ENCODE measurements at places on chromosomes 11 and 22.

DNA sequence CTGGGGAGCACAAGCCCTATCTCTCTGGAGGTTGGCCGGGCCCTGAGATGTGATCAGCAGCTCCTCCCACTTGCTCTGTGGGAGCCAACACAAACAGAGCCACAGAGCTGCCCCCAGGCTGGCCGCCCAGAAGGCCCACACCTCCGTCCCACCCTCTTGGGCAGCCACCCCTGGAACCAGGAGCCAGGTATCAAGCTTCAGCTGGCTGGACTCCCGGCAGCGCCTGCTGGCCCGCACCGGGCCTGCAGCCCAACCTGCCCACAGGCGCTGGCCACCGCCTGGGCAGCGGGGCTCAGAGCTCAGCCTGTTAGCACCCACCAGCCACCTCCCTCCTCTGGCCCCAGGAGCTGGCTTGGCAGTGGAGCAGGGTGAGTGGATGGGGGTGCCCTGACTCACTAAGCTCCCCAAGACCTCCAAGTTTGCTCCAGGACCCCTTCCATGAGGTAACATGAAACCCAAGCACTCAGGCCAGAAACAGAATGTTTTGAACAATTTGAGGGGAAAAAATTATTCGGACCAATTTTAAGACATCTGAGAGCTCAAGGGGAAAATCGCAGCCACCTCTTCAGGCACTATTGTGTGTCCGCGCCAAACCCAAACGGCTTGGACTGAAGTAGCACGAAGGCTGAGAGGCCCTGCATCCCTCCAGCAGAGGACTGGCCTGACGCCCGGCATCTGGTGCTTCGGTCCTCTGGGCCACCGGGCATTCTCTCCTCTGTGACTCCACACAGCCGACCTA, 450.8 kb downstream of the SOX6 start:
- DNase-seq = no peak

DNA sequence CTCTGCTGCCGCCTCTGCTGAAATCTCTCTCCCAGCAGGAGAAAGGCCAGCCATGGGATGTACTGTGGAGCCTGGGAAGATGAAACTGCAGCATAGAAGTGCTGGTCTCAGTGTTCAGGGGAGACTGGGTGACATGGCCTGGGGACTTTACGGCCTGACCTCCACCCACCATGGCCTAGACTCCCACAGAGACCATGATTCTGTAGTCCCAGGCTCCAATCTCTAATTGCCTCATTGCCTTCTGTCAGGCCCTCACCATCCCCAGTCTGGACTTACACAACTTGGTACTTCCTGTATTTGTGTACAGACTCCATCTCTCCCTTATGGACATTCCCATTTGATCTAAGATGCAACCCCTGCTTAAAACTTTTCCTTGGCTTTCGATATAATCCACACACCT, 43.1 kb downstream of the TRAF6 start:
- no peak for DNase-seq

DNA sequence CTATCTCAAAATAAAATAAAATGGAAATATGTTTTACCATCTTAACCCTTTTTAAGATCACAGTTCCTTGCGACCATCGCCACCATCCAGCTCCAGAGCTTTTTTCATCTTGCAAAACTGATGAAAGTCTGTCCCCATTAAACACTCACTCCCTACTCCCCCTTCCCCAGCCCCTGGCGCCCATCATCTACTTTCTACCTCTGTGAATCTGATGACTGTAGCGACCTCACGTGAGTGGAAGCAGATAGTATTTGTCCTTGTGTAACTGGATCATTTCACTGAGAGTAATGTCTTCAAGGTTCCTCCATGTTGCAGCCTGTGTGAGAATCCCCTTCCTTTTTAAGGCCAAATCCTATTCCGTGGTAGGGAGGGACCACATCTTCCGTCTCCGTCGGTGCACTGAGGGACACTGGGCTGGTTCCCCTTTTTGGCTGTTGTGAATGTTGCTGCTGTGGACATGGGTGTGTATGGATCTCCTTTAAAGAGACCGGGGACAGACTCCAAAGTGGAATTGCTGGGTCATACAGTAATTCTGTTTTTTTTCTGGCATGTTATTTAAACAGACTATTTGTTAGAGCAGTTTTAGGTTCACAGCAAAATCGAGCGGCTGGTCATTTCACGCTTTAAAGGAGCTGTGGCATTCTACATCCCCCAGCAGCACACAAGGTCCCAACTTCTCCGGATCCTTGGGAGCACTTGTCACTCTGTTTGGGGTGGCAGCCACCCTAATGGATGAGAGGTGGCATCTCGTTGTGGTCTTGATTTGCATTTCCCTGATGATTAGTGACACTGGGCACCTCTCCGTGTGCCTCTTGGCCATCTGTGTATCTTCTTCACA, 120.0 kb downstream of the KCNQ1 start:
- DNase-seq = no peak

DNA sequence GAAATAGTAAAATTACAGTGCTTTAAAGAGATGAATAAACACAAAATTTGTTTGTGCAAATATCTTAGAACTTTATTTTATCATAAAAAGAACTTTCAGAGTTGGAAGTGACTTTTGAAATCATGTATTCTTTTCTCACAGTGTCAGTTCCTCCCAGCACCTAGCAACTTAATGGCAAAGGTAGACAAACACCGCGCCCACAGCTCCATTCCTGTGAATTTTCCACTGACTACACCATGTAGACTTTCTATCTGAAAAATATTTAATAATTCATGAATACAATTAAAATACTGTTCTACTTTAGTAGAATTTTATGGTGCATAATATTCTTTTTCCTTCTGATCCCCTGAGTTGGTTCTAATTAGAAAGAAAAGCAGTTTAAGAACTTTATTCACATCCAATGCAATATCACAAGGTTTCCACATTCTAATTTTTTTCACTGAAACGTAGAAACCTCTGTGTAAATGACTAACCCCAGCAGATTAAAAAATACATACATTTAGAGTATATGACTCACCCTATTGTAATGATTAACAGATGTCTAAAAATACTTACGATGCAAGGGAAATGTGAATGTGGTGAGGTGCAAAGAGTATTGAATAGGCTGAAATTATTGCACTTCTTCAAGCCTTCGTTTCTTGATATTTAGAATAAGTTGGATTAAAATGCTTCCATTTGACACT, 218.2 kb upstream of the CCDC179 start:
- DNase-seq = no peak

DNA sequence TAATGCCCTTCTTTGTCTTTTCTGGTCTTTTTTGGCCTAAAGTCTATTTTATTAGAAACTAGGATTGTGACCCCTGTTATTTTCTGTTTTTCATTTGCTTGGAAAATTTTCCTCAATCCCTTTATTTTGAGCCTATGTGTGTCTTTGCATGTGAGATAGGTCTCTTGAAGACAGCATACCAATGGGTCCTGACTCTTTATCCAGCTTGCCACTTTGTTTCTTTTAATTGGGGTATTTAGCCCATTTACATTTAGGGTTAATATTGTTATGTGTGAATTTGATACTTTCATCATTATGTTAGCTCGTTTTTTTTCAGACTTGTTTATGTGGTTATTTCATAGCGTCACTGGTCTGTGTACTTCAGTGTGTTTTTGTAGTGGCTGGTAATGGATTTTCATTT, 682.6 kb downstream of the JRKL start:
- no peak for DNase-seq

DNA sequence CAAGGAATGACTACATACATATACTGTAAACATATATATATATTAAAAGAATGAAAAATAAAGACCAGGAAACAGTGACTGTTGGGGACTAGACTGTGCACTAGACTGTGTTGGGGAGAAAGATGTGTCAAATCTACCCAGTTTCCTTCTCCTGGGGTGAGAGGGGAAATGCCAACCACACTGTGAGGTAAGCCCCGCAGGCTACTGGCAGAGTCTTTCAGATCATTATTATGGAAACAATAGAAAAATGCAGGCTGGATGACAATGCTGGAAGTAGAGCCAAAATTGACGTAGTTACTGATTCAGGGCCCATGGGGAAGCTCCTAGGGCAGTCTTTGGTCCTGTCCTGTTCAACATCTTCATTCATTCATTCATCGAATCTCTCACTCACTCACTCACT, 101.4 kb downstream of the C11orf58 start:
- no peak for DNase-seq

- no peak for DNase-seq
Observed at GRCh38 chr22:49197986-49198704, 629.5 kb downstream of the BRD1 start.

- DNase-seq = no peak
Observed at GRCh38 chr11:110317516-110317932, 21.1 kb upstream of the RDX start.

DNA sequence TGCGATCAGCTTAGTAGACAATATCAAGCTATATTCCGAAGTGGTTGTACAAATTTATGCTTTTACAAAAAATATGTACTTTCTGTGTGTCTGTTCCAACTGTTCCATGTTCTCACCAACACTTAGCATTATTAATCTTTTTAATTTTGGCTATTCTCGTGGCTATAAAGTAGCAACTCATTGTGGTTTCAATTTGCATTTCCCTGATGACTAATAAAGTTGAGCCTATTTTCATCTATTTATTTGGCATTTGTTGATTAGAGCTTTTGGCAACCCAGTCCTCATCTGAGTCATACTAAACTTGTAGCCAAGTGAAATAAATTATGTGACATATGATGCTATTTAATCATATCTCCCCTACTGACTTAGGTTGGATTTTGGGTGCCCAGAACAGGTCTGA, 115.9 kb downstream of the FBXO7 start:
- no peak for DNase-seq

- no peak for DNase-seq
Observed at GRCh38 chr11:468493-468892, 18.4 kb downstream of the PTDSS2 start.

- no peak for DNase-seq
Observed at GRCh38 chr11:120034881-120035630, 102.9 kb downstream of the TRIM29 start.

GRCh38 chr11:88308576-88308975, 29.0 kb downstream of the CTSC start:
- no peak for DNase-seq

Measured in epithelial cell of prostate (primary cell).